ENCODE measurements at places on chromosomes 2 and 18.
A peak's percentile ranks its signal among the peaks of the same experiment; 100 is the strongest.

DNA sequence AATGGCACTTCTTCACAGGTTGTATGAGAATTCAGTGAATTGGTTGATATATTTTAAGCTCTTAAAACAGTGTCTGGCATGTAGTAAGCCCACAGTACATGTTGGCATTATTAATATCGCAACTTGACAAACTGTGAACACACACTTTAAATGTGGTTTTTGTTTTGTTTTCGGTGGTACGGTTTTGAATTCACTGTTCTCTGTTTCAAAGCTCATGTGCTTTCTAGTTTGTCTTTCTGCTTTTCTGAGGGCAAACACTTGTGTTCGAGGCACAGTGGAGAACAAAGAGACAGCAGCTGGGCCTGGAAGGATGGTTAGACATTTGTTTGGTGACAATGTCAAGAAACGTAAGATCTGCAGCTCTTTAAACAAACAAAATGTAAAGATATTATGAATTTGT is 276.5 kb upstream of the MC4R start:
- DNase-seq: no peak

GRCh38 chr18:32695534-32695933 is 77.3 kb downstream of the KLHL14 start:
- no peak for DNase-seq

DNA sequence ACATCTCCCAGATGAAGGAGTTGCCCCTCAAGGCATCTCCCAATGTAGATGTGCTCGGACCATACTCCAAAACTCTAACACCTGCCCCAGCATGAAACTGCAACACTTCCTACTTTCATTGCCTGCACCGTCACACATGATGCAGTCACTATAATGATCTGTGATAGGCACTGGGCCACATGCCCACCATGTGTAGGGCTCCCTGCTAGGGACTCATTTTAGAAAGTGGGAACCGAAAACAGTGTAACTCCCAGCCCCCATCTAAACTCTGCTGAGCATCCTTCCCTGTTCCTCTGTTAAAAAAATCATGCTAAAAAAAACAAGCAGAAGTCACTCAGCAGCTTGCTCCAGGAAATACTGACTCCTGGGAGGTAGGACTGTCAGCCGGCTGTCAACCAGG is 496.1 kb upstream of the RAB6C start:
- DNase-seq: no peak

GRCh38 chr2:19676770-19677169 is 225.0 kb downstream of the TTC32 start:
- no peak for DNase-seq

DNA sequence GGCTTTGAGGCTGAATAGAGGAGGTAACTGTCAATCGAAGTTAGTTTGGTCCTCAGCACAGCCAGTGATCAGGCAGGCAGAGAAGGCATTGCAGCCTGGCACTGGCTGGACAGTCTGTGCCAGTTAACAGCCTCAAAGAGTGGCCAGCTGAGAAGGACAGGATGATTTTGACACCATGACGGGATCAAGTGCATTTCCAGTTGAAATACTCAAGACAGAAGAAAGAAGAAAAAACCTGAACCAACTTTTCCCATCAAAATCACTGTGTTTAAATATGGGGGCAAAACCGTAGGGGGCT is 96.7 kb upstream of the ZCCHC2 start:
- DNase-seq: no peak

DNA sequence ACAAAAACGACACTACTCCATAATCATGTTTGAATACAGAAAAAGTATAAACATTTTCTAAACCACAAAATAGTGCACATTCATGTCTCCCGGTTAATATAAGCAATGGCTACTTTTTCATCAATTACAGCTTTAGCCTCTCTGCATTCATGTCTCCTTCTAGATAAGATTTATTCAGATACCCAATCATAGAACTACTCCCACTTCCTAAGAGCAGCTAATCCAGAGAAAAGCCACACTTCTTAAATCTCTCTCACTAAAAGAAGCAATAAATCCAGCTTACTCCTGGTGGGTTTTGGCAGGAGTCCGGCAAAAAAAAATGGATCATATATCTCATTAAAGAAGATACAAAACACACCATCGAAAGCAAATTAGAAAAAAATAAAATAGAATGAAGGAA is 20.1 kb downstream of the DSEL start:
- DNase-seq: no peak

- DNase-seq: no peak
Observed at GRCh38 chr2:231412618-231412963, 17.1 kb downstream of the B3GNT7 start.

DNA sequence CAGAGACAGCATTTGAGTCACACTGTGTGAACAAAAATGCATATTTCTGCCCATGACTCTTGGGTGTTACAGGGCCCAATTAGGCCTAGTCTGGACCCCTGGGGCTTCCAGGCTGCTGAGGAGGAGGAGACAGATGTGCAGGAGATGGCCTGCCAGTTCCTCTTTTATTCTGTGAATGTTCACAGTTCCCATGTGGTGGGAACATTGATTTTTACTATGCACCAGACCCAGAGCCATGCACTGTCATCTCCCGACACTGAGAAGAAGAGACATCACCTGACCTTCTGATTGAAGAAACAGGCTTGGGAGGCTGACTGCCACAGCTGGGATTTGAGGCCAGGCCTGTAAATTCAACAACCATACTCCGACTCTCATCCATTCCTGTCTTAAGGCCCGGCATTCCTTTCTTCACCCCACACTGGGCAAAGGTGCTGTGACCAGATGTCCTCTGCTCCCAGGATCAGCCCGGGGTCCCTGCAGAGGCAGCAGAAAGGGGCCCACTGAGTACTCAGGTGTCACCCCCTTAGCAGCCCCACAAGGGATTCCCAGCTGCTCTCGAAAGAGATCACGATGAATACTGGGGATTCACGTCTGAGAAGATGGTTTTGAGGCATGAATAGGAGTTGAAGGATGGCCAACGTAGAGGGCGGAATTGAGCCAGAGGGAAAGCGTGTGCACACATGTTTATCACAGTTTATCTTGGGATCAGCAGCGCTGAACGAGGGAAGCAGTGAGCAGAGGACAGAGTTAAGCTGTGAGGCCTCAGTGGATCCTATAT is 3.6 kb upstream of the TFCP2L1 start:
- no peak for DNase-seq

DNA sequence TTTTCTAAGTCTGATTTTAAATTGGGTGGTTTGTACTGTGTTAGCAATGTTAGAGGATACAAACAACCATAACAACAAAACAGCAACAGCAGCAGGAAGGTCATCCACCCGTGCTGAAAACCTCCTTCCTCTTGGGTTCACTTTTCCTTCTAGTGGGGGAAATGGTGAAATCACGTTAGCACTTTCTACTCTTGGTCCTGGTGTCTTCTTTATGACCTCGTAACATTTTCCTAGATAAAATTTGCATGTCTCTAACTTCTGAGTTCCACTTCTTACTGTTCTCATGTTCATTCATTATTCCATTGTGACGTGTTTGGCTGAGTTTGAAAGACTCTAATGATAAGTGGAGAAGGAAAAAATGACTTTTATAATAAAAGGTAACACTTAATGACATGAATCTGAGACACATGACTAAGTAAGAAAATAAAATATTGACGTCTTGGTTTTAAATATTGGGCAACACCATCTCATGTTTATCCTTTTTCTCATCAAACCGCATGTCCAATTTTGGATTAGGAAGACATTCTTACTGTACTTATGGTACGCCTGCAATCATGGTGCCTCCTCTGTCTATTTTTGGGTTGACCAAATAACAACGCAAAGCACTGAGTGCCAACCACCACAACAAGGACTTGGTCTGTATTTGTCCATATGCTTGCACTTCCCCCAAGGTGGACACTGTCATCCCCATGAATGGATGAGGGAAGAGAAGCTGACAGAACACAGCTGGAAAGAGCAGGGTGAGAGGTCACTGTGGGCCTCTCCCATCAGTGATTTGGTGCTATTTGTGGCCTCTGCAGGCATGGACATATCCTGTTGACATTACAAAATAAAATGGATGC is 25.7 kb upstream of the IL1R1 start:
- no peak for DNase-seq

GRCh38 chr18:58114766-58115165 is 70.7 kb downstream of the NEDD4L start:
- no peak for DNase-seq

DNA sequence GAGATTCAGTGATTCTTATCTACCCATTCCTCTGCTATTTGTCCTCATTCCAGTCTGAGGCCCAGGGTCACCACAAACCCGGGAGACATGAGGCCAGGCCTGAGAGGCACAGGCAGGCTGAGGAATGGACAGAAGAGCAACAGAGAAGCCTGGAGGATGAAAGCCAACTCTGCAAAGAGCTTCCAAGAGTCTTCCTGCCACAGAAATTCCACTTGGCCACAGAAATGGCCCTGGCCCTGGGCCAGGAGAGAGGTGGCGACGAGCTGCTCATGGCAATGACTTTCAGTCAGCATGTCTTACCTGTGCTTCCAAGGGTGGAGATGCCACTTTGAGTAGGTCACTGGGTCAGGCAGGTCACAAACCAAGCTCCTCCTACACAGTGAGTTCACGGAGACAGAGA is 155.3 kb upstream of the PKDCC start:
- peak; percentile 34 for DNase-seq

DNA sequence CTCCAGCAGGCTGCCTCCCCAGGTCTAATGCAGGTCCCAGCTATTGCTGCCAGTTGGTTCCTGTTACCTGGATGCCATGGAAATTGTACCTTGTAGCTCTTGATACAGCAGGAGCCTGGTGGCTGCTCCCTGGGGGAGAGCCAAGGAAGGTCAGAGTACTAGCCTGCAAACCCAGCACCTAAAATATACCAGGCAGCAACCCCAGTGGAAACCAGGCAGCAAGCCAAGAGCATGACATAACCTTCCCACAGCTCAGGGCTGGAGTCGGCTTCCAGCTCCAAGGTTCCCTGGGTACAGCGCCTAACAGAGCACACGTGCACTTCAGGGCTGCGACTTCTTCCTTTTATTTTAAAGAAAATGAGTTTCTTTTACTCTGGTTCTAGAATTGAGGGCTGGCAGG is 30.3 kb downstream of the TNP1 start:
- no peak for DNase-seq

DNA sequence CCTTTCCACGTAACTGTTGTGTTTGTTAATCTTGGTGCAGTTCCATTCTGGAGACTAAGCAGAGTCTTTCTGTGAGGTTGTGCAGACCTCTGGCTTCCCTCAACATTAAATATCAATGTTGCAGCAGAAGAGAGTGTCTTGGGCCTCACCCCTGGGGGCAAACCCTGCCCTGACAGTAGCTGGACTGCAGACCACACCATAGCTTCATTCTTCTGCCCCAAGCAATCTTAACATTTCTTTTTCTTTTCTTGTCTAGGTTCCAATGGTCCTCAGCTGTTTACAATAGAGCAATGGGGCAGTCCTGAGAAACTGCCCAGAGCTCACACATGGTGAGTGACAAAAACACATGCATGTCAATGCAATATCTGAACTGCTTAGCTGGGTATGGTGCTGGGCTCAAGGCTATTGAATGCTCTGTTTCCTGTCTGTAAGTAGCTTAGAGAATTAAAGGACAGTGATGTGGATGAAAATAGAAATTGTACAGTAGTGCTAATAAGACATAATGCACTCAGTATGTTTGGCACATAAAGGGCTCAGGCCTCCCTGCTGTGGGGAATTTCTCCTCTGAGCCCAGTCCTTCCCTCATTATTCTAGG is 237.6 kb downstream of the ALPK2 start:
- no peak for DNase-seq

GRCh38 chr18:6120820-6121279 is 225.5 kb upstream of the TMEM200C start:
- peak; percentile 21 for DNase-seq

DNA sequence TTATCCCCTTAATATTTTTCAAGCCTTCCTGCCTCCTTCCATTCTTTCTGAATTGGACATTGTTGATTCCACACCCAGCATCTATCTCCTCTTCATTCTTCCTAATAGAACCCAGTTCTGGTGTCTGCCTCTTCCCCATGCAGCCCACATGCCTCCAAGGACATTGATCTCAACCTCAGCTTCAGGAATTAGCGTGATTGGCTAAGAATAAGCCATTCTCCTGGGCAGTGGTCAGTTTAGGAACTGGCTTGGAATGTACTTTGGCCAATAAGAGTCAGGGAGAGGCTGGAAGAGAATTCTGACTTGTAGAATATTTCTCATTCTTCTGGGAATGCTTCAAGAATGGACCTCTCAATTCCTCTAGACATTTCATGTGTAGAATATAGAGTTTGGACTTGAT is 25.9 kb upstream of the GCC2 start:
- DNase-seq: no peak

GRCh38 chr2:141464995-141465394 is 665.8 kb downstream of the LRP1B start:
- DNase-seq: no peak

- no peak for DNase-seq
Observed at GRCh38 chr2:236090027-236090382, 78.2 kb downstream of the GBX2 start.

- peak; percentile 23 for DNase-seq
Observed at GRCh38 chr2:211035548-211036185, 479.3 kb downstream of the CPS1 start.

DNA sequence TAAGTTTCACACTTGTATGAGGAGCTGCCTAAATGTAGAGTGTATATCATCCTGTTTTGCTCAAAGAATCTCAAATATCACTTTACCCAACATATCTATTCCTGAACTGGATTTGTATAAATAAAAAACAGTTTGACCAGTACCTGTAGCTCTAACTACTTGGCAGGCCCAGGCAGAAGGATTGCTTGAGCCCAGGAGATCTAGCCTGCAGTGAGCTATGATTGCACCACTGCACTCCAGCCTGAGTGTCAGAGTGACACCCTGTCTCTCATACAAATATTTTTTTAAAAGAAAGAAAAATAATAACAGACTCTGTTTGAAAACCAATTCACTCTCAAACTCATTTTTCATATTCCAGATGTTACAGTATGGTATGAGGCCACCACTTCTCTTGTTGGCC is 7.7 kb upstream of the LIMS2 start:
- DNase-seq: no peak

DNA sequence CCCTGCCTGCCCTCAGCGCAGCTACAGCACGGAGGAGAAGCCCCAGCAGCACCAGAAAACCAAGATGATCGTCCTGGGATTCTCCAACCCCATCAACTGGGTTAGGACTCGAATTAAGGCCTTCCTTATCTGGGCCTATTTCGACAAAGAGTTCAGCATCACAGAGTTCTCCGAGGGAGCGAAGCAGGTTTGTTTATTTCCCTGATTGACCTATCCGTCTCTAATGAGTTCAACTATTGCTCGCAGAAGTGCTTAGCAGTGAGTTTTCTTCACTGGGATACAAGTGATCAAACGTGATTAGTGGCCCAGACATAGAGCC is 639 bp downstream of the MAIP1 start:
- DNase-seq: no peak

- no peak for DNase-seq
Observed at GRCh38 chr2:237877576-237878307, 18.3 kb downstream of the RAMP1 start.

DNA sequence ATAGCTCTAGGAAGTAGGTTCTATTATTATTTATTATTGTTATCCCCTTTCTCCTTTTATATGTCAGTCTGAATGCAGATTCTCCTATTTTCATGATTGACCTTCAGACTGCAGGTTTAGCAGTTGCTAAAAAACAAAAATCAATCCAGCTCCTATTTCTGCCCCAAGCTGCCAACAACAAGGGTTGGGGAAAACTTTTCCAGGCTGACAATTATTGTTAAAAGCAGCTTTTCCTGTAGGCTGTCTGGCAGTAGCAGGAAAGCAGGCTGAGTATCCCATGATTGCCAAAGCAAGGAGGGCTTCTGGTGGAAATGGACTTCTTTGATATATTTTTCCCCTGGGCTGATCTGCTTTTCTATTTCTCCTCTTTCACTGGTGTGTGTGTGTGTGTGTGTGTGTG is 78.0 kb upstream of the CTLA4 start:
- no peak for DNase-seq

- DNase-seq: no peak
Observed at GRCh38 chr18:58101291-58101794, 57.3 kb downstream of the NEDD4L start.

- DNase-seq: no peak
Observed at GRCh38 chr18:30650499-30650898, 392.0 kb downstream of the DSC3 start.
